ENCODE measurements at places on chromosomes 2 and 18.

GRCh38 chr2:193824474-193824873, 1629.7 kb upstream of the TMEFF2 start:
- DNase-seq, result peak; percentile 72

- peak; percentile 43 for DNase-seq
Observed at GRCh38 chr2:46297546-46298271, 502 bp downstream of the EPAS1 start.

GRCh38 chr18:79819968-79820351, 22.2 kb downstream of the KCNG2 start:
- no peak for DNase-seq

- no peak for DNase-seq
Observed at GRCh38 chr2:149112713-149113112, 74.2 kb downstream of the LYPD6B start.

GRCh38 chr18:34837769-34838272, 127.7 kb downstream of the DTNA start:
- no peak for DNase-seq

DNA sequence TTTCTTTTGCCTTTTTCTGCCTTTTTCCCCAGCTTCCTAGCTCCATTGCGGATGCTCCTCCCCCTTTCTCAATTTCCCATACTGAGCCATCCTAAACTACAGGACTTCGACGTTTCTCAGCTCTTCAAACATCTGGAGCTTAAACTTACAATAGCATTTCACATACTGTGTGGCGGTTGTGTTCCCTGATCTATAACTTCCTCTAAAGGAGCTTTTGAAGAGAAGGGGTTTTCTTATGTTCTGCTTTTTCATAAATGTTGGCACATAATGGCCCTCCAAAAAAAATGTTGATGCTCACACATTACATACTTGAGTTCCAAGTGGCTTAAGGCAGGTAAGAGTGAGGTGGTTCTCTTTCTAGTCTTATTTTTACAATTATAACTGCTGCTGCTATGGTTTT, 87.4 kb downstream of the RNF144A start:
- DNase-seq, result no peak

- DNase-seq, result no peak
Observed at GRCh38 chr2:28348921-28349320, 43.7 kb upstream of the FOSL2 start.

GRCh38 chr18:51520676-51521180, 323.2 kb upstream of the MEX3C start:
- no peak for DNase-seq

- DNase-seq, result no peak
Observed at GRCh38 chr2:68456198-68456597, 10.9 kb downstream of the FBXO48 start.

DNA sequence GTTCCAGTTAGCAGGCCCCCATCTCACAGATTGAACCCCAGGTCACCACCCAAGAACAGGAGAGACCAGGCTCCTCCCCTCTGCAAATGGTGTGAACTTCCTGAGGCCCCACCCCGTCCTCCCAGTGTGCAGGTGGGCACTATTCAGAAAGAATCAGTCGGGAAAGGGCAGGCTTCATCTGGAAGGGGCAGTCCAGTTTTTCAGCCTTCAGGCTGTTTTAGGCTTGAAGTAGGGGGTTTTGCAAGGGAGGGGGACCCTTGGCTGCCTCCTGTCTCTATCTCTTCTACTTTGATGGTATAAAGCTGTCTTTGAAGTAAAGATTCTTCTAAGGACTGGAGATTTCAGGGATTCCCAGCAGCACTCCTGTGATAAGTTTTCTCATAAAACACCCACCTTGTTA, 267.6 kb downstream of the RND3 start:
- no peak for DNase-seq

DNA sequence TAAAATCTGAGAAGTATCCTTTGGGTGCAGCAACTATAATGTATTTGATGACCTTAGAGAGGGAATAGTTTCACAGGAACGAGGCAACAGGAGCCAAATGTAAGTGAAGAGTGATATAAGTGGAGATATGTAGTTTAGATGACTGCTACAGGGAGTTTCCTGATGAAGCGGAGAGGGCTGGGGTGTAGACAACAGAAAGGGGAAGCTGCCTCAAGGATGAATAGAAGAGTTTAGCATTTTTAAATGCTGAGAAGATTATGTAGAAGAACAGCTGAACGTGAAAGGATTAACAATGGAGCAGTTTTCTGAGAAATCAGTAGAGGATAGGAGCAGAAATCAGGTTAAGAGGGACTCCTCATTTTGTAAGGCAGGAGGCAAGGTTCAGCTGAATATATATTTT, 133.3 kb downstream of the LCLAT1 start:
- no peak for DNase-seq

DNA sequence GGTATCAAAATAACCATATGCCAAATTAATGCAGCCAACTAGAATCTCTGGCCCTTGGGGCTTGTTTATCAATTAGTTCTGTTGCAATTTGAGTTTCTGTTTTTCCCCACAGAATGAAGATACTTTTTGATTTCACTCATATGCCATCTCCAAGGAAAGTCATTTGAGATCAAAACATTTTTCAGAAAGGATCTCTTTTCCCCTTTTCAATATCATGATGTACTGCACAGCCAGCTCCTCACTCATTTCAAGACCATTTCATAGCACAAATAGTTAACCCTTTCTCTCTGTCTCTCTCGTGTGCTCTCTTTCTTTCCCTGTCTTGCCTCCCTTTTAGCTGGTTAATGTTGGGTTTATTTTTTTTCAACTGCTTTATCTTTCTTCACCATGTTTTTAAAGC, 387.3 kb downstream of the STK39 start:
- no peak for DNase-seq

DNA sequence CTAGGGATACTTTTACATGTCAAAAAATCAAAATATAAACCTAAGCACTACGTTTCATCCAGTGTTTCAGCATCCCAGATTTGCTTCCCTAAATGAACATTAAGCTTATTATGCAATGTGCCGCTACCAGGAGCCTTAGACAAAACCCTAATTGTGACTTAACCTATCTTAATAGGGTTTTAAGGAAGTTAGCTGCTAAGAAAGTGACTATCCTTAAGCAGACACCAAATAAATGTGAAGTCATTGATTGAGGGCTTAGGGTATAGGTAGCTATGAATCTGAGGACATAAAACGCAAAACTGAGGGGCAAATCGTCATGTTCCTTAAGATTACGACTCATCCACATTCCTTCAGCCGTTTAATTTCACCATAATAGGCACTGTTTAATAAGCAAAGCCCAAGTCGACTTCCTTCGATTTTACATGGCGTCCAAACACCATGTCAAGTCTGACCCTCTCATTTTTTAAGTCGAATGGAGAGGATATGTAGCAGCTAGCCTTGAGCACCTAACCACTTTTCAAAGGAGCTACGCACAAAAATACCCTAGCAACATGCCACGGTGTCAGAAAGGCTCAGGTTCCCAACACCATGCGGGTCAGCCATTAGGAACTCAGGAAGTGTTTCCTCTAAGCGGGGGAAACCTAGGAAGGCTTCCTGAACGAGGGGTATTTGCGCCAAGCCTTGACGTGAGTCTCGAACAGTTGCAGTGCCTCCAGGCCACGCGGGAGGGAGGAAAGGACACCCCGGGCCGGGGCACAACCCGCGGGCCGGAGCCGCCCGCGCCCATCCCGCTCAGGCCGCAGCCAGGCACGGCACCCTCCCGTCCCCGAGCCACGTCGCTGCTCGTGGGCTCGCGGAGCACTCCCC, 1.0 kb downstream of the HDLBP start:
- peak; percentile 40 for DNase-seq

GRCh38 chr2:120876526-120877280, 141.0 kb downstream of the GLI2 start:
- DNase-seq, result no peak

DNA sequence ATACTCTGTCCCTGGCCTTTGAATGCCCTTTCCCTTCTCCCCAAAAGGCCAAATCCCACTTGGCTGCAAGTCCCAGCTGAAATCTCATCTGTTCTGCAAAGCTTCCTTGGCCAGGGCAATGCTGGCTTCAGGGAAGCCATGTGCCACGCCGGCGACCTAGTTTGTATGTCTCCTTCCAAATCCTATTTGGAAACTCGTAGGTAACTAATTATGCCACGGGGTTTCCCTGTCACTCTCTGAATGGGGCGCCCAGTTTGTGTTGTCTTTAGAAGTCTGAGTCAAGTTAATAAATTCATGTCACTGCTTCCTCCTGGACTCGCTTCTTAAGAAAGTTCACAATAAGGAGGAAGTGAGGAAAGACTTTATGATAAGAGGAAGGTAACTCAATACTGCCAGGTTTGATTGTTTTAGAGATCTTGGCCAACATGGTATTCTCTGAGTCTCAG, 19.1 kb downstream of the FHL2 start:
- no peak for DNase-seq

DNA sequence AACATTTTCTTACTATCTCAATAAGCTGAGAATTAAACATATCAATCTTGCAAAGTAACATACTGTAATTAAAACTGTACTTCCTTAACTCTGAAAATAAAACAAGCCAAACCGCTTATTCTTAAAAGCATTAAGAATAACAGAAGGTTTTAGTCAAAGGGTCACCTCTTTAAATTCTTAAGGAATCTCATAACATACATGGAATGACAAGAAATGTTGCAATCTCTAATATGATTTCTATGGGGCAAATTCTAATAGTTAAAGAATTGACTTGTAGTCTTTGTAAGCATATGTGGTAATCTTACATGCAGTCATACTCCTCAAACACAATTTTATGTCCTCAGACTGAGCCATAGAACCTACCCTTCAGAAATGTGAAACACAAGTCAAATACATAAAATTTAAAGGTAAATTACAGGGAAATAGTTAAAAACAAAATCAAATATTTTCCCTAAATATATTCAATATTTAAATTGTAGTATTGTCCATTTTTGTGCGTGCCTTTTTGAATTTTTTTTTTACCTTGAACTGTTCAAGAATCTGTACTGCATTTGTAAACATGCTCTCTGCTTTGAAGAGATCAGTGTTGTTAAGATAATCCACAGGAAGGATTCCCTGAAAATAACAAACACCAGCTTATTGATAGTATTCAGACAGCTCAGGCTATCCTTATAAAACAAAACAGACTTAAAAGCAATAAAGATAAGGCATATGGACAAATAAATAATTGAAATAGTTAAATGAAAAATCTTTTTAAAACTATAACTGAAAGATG, 48.2 kb downstream of the PIGN start:
- no peak for DNase-seq

DNA sequence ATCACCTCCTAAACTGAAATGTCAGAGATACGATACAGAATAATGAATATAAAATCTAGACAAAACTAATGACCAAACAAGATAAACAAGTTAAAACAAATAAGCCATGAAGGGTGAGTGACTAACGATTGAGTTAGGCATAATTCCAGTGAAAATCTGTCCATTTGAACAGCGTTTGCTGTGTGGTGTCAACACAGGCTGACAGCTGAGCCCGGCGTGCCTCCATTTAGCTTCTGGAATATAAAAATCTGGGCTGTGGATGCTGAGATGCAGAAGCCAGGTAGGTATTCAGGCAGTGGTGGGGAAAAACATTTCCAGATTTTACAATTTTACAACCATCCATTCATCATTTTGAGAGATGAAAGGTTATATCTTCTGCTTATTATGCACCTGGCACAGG, 2041.4 kb upstream of the CELF4 start:
- no peak for DNase-seq

GRCh38 chr18:58338961-58339592, 289.8 kb downstream of the ALPK2 start:
- DNase-seq, result no peak
